ENCODE measurements at places on chromosomes 3 and 15.

GRCh38 chr3:24278543-24278942, 216.1 kb downstream of the THRB start:
- no peak for DNase-seq

- DNase-seq = no peak
Measured at GRCh38 chr15:80120636-80121035, 32.2 kb upstream of the FAH start.

DNA sequence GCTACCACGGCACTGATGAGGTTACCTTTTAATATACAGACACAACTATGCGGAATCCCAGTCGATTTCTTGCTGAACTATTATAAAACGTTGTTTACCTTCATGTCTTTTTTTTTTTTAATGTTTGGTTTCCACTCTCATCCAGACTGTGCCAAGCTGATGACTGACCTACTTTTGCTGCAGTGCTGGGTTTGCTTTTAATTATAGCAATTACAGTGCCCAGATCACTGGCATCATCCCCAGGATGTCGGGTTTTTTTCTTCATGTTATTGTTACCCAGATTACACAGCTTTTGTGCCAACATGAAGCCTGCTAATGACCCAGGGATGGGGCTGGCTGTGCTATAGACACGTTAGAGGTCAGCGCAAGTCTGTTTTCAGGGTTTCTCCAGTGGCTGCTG, 294.0 kb upstream of the ATP10A start:
- no peak for DNase-seq

- DNase-seq = no peak
Measured at GRCh38 chr3:93931597-93932229, 42.0 kb downstream of the PROS1 start.

- no peak for DNase-seq
Measured at GRCh38 chr3:152610622-152611021, 224.3 kb upstream of the P2RY1 start.

DNA sequence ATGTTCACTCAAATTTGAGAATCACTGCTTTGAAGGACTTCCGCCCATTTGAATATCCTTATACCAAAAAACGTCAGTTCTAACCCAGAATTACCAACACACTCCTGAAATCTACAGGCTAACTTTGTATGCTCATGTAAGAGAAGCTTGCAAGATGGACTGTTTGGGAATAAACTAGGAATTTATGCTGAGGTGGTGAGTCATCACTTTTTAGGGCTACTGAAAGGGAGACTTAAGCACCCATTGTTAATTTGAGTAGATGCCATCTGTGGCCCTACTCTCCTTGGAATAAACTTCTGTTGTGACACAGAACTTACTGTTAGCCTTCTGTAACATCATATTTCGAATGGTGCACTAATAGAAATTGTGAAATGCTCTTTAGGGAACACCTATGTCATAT, 74.6 kb downstream of the FGF12 start:
- DNase-seq = no peak

DNA sequence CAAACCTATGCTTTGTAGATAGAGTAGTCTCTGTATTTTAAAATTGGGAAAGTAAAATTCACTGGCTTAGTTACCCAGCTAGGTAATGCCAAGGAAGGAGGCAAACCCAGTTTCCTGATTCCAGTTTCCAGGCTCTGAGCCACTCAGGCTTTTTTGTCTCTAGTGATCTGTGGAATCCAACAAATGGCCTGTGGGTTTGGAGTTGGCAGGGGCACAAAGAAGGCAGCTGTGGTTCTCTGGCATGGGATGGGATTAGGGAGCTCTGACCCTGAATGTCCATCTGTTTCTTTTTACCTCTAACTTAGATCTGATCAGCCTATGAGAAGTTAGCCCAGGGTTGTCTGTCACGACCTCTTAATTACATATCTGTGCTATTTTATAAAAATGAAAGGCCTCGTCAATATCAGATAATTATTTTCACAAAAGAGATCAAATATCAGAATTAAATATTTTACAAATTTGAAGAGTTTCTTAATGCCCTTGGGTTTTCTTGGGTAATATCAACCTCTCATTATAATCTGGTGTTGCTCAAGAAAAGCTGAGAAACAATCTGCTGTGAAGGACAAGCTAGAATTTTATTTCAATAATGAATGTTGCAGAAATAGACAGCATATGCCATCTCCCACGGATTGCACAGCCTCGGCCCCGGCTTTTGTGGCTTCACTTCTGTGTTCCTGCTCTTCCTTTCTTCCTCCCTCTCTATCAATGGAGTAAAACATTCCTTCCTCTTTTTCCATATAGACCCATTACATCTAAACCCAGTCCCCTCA, 63.7 kb upstream of the DAZL start:
- no peak for DNase-seq

DNA sequence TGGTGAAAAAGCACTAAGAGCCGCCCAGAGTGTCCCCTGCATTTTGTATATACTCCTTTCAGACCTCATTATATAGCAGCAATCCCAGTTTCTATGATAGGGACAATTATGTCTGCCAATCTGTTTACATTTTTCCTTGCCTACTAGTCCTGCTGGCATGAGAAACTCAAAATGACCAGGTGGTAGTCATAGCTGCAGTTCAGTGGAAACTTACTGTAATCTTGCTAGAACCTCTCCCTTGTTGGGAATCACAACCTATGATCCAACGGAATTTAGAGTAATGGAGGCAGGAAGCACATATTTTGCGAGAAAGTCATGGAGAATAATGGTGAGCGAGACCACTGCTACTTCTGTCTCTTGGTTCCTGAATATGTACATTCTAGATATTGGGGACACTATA, 28.6 kb upstream of the MINAR1 start:
- DNase-seq = no peak

Measured in stimulated activated CD4-positive, alpha-beta T cell treated with anti-CD3 and anti-CD28 coated beads, Interleukin-1b, Interleukin-23, amount 100 ng/mL, for 1 hour (primary cell).